ENCODE measurements at places on chromosomes 5 and 9. TPM values are rescaled to one million over a fixed set of nuclear protein-coding genes. Genes with fewer than 3 reads are reported as not detected.
A peak's percentile ranks its signal among the peaks of the same experiment; 100 is the strongest.

SCGB3A2 gene
- not detected for total RNA-seq

- no peak for ATAC-seq
These were observed 206.2 kb downstream of the DCP2 start for GRCh38 chr5:113182658-113183344.

DNA sequence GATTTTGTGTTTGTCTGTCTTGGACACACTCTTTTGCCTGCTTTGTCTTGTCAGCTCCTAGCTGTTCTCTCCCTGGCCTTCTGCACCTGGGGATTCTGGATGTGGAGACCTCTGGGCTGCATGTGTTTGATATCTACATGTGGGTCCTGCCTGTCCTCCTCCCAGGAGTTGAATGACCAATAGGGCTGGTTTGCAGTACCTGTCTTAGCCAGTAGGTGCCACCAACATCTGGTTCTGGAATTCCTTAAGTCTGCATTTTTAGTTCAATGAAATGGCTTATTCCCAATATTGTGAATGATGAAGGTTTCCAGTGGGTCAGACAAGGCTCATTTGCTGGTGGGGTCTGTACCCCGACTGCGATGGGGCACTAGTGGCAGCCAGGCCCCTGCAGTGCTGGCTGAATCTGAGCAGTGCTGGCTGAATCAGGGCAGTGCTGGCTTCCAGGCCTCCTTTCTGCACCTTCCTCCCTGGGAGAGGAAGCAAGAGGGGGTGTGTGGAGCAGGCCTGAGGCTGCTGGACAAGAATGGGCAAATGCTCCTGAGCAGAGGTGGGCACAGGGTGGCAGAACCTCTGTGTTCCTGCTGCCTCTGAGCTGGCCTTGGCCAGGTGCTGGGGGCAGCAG, 73.3 kb downstream of the RXRA start:
- no peak for ATAC-seq

PDE6A gene
- not detected for total RNA-seq

- ATAC-seq: no peak
These were observed 740.4 kb upstream of the RIOK2 start for GRCh38 chr5:97923496-97923895.

- no peak for ATAC-seq
These were observed 288.0 kb downstream of the TRIM32 start for GRCh38 chr9:116975126-116975525.

DNA sequence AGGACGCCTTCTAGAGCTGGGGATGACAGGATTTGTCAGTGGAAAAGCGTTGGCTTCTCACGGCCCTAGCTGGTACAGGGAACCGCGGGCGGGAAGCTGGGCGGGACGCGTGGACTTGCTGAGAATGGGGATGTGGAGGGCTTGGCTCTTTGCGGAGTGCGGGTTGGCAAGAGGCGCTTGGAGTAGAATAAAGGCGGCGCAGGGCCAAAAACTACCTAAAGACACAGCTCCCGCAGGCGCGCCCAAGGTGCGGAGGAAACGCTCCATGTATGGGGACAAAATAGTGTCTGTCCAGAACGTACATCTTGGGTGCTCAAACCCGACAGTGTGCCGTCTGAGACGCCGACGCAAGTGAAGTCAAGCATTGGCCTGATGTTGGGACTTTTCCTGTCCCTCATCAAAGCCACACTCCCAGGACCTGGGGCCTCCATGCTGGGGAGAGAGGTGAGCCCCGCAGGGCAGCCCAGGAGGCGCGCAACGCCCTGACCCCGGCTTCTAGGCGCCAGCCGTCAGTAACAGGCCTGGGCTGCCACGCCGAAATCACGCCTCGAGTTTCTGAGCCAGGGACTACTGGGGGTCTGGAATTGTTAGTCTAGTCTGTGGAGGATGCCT, 1.6 kb upstream of the NKX2-5 start:
- ATAC-seq: no peak

- no peak for ATAC-seq
These were observed 130.3 kb downstream of the NSG2 start for GRCh38 chr5:174175716-174176268.

DNA sequence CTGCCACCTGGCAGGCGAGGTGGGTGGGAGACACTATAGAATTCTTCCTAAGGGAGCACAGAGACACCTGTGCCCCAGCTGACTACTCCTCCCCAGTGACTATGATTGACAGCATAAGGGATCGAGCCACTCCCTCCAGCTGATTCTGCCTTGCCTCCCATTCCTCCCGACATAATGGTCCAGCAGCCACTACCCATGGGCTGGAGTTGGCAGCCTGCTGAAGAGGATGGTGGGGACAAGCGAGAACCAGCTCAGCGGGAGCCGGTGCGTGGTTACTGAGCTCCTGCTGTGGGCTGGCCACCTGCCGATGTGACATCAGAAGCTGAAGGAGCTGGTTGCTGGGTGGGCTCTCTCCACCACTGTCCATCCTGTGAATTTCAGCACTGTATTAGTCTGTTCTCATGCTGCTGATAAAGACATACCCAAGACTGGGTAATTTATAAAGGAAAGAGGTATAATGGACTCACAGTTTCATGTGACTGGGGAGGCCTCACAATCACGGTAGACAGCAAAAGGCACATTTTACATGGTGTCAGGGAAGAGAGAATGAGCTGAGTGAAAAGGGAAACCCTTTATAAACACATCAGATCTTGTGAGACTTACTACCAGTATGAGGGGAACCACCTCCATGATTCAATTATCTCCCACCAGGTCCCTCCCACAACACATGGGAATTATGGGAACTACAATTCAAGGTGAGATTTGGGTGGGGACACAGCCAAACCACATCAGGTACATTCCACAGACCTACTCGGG, 12.1 kb upstream of the NCS1 start:
- peak; percentile 87 for ATAC-seq

DNA sequence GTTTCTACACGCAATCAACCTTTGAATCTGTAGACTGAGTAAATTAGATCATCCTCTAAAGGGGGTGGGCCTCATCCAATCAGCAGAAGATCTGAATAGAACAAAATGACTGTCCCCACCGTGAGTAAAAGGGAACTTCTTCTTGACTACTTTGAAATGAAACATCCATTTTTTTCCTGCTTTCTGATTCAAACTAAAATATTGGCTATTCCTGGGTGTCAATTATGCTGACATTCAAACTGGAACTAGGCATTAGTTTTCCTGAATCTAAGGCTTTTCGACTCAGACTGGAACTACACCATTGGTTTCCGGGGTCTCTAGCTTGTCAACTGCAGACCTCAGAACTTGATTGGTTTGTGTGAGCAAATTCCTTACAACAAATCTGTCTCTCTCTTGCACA, 772.2 kb upstream of the CDH10 start:
- no peak for ATAC-seq

All from activated T-helper 17 cell treated with anti-CD3 and anti-CD28 coated beads, Interleukin-2, amount 50 U/mL, for 72 hours (primary cell).